Hematopoietic multipotent progenitor cell (in vitro differentiated cells): ENCODE measurements at places on chromosomes 1 and 21. TPM values are rescaled to one million over a fixed set of nuclear protein-coding genes. Genes with fewer than 3 reads are reported as not detected.

DNA sequence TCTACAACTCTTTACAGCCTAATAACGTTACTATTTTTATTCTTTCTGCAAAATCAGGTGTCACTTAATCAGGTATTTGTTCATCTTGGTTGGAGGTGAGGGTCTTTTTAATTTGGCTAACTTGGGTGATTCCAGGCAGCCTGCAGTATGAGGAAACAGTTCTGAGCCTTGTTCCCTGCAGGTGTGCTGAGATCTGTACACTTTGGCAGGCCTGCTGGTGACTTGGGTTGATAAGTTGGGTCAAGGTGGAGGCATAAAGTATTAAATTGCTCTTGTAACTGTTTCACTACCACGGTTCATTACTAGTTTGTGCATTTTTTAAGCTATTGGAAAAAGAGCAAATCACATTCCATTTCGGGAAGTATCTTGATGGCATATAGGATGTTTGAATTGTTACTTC is 10.0 kb downstream of the MAP3K21 start:
- DNase-seq: no peak

GRCh38 chr1:18684303-18684702 is 53.7 kb downstream of the PAX7 start:
- no peak for DNase-seq

DNA sequence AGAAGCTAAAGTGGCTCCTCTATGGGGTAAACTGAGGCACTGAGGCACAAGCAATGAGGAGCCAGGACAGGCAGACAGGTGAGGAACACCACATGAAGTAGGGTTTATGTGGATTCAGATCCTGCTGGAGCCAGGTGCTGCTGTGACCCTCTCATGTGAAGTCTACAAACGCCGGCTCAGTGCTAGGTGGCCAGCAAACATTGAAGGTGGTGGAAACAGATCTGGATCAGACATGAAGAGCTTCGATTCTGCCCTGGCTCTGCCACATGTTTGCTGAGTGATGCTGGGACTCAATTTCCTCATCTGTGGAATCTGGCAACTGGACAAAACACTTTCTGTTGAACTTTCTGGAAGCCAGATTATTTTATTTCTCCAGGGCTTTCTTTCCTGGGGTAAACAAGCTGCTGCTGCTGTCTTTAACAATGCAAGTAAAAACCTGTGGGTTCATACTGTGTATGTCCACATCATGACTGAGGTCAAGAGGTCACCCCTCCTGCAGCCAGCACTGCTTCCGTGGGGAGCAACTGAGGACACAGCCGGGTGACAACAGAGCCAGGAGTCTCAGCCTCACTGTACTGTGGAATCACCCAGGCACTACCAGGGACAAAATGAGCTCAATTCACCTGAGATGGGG is 33.3 kb downstream of the HMGB4 start:
- DNase-seq: no peak

DNA sequence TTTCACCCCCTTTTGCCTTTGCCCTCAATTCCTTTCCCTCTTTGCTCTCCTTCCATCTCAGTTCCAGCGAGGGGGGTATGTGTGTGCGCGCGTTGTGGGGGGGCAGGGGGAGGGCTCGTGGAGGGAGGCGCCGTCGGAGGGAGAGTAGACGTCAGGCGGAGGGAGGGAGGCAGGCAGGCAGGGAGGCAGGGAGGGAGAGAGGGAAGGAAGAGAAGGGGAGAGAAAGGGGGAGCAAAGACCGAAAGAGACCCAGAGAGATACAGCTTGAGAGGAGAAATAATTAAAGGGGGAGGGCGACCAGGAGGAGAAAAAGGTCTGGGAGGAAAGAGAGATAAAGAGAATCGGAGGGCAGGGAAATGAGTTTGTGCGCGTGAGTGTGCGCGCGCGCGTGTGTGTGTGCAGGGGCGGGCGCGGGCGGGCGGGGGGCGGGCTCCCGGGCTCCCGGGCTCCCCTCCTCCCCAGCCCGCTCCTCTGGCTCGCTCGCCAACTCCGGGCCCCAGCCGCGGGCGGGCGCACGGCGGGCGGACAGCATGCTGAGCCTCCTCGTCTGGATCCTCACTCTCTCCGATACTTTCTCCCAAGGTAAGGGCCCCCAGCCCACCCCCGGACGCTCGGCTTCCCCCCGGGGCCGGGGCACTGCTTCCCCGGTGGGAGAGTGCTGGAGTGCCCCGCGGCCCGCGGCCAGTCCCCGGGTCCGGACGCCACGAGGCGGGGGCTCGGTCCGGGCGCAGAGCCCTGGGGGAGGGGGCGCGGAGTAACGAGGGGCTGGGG is at the start of gene KIRREL1:
TSS of gene KIRREL1 (plus strand) at position 499 of the 771 bp plus-strand sequence. CDS start at position 531, 32 bp downstream.
- DNase-seq: no peak

NBPF10 gene
- 1.6 TPM for total RNA-seq

APOBEC4 gene
- not detected for total RNA-seq
